ENCODE measurements at places on chromosomes 4 and X.

GRCh38 chr4:155930330-155930729 is 23.3 kb downstream of the CTSO start:
- DNase-seq = no peak

DNA sequence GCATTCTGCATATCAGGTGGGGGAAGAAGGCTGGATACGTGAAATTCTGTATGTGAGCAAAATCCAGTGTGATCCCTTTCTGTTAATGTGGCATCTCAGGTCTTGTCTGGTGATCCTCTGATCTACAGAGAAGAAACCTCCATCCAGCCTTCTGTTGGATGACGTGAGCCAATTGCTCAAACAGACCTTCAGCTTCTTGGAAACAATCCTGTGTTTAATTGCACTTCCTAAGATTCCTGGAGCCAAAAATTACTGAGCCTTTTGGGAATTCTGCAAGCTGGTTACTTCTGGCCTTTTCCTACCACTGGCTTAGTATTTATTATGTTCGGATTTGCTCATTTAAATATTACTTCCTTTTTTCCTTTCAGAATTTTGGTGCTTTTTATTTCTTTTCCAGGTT is 51.2 kb downstream of the TRIML1 start:
- no peak for DNase-seq

- DNase-seq = no peak
Measured at GRCh38 chrX:140724736-140725135, 15.2 kb downstream of the LINC00632 start.

DNA sequence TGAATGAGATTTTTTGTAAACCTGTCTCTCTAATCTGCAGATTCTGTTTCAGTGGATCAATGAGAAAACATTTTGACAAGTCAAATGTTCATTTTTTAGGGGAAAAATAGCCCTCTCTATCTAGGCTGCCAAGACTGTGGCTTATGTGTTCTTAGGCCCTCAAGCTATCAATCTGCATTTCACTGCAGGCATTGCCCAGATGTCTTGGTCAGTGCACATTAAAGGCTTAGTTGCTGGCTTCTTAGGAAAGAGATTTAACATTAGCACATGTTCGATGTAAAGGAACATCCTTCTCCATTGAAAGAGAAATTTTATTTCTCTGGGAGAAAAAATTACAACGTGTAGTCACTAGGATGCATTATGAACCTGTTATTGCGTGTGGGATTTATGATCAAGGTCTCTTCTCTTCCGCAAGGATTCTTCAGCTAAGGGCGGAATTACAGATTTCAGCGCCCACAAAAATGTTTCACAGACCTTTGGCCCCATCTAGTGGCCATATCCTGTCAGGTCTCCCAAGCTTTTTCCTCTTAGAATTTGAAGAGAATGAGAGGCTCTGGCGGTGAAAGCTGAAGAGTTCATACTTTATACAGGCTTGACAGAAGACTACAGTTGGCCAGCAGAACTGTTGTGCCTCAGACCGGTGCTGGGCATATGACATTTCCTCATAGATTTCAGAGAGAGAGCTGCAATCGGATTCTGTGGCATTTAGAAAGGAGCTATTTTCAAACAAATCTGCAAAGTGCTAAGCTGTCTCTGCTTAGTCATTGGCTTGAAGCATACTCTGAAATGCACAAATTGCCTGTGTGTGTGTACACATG is 144.6 kb upstream of the NOCT start:
- peak; percentile 66 for DNase-seq

DNA sequence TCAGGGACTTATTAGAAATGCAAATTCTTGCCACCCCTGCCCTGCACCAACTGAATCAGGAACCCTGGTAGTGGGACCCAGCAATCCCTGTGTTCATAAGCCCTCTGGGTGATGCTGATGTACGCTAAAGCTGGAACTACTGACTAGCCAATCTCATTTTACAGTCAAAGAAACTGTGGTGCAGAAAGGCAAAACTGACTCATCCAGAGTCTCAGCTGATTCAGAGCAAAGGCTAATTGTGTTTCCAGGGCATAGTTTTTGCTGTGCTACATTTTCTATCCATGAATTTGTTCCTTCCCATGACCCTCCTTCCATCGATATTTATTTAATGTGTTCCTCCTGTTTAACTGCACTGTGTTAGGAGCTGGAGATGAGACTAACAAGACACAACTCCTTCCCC is 207.5 kb downstream of the REPS2 start:
- DNase-seq = no peak

- no peak for DNase-seq
Measured at GRCh38 chr4:89868999-89869589, 25.6 kb upstream of the MMRN1 start.

GRCh38 chrX:47561659-47562151 is 700 bp downstream of the ARAF start:
- no peak for DNase-seq

- DNase-seq = no peak
Measured at GRCh38 chrX:43450355-43450754, 205.7 kb upstream of the MAOA start.

GRCh38 chr4:168374772-168375523 is 56.4 kb upstream of the DDX60 start:
- no peak for DNase-seq

GRCh38 chrX:103428525-103428924 is 52.2 kb downstream of the BEX3 start:
- DNase-seq = no peak
